ENCODE measurements at places on chromosomes 1 and 21. TPM values are rescaled to one million over a fixed set of nuclear protein-coding genes. Genes with fewer than 3 reads are reported as not detected.

- no peak for DNase-seq
Observed at GRCh38 chr1:156126630-156127534, 12.4 kb downstream of the LMNA start.

- DNase-seq, result no peak
Observed at GRCh38 chr1:154957091-154957657, 1.3 kb upstream of the PBXIP1 start.

DNA sequence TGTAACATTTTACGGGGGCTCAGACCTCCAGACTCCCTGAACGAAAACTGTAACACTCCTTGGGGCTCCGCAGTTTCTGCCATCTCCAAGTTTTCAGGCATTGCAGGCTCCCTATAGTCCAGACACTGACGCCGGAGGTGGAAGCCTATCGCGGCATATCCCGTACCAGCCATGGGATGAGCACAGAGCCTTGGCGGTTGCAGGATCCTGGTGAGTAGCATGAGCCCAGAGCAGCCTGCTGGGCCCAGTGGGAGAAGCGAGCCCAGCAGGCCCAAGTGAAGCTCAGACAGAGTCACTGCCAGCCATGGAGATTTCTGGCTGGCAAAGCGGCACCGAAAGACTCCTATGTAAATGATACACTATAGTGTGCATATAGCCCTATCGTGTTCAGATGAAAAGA, 446.8 kb downstream of the COL11A1 start:
- DNase-seq, result no peak

DNA sequence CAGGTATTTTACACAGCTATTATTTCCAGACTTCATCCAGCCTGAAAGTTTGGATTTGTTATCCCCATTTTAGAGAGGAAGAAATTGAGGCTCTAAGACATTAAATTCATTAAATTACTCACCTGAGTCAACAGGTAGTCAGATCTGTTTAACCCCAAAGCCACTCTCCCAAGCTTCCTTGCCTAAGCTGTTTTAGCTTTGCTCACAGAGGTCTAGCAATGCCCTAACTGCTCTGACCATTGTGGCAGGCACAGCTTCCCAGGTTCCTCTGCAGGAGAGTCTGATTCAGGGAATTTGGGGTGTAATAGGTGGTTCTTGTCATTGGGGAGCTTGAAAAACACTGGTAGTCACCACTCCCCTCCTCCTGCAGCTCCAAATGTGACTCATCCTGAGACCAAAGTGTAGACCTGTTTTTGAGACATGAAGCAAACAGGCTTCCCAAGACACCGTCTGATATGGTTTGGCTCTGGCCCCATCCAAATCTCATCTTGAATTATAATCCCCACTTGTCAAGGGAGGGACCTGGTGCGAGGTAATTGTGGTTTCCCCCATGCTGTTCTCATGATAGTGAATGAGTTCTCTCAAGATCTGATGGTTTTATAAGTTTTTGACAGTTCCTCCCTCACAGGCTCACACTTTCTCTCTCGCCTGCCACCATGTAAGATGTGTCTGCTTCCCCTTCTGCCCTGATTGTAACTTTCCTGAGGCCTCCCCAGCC, 142.8 kb upstream of the DNAH14 start:
- no peak for DNase-seq

GRCh38 chr1:119330466-119331189, 38.0 kb upstream of the HAO2 start:
- no peak for DNase-seq

DNA sequence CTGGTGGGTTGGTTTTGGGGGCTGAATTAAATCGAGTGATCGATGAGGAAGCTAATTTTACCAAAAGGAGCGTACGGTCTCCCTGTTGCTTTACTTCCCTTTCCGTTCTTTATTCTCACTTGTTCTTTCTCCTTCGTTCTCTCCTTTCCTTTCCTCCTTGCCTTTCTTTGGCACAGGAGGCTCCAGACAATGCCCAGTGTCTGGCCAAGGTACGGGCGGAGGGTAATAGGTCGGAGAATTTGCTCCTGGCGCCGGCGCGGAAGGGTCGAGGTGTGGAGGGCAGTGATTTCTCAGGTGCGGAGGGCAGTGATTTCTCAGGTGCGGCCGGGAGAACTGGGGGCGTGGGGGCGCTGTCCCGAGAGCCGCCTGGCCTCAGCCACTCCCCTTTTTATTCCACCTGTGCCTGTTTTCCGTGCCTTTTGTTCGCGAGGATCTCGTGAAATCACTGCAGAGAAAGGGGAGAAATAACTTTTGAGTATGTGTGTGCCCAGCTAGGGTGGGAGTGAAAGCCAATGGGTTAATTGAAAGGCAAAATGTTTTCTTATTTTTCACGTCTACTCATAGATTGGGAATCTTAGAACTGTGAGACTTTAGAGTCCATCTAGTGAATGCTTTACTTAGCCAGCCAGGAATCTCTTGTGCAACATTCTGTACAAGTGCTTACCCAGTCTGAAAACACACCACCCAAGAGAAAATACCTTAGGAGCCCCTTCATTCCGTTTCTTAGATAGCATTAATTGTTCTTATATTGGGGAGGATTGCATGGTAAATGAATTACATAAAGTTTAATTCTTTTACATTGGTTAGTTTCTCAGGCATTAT, 1.3 kb downstream of the FNBP1L start:
- peak; percentile 28 for DNase-seq

DNA sequence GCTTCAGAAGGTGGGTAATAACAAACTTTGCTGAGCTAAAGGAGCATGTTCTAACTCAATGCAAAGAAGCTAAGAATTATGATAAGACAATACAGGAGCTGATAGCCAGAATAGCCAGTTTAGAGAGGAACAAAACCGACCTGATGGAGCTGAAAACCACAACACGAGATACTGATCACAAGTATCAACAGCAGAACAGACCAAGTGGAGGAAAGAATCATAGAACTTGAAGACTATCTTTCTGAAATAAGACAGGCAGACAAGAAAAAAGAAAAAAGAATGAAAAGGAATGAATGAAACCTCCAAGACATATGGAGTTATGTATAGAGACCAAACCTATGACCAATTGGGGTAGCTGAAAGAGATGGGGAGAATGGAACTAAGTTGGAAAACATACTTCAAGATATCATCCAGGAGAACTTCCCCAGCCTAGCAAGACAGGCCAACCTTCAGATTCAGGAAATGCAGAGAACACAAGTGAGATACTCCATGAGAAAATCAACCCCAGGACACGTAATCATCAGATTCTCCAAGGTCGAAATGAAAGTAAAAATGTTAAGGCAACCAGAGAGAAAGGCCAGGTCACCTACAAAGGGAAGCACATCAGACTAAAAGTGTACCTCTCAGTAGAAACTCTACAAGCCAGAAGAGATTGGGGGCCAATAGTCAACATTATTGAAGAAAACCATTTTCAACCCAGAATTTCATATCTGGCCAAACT, 20.5 kb downstream of the CD84 start:
- no peak for DNase-seq

- DNase-seq, result no peak
Observed at GRCh38 chr1:165854101-165854845, 26.9 kb downstream of the UCK2 start.

GRCh38 chr21:39386899-39387298, 38.0 kb upstream of the HMGN1 start:
- DNase-seq, result no peak

DNA sequence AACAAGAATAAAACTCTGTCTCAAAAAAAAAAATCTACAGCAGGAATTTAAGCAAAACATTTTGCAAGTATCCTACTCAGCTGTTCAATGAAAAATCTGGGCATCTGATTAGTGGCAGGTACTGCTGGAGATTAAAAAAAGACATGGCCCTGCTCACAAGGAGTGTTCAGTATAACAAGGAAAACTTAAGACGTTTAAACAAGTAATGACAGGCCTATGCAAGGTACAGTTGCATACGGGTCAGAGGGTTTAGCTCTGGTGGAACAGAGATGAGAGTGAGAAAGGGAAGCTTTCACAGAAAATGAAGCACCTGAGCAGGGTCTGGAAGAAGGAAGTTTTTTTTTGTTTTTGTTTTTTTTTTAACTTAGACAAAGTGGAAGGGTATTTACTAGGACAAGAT, 23.0 kb downstream of the SNRNP40 start:
- no peak for DNase-seq

DNA sequence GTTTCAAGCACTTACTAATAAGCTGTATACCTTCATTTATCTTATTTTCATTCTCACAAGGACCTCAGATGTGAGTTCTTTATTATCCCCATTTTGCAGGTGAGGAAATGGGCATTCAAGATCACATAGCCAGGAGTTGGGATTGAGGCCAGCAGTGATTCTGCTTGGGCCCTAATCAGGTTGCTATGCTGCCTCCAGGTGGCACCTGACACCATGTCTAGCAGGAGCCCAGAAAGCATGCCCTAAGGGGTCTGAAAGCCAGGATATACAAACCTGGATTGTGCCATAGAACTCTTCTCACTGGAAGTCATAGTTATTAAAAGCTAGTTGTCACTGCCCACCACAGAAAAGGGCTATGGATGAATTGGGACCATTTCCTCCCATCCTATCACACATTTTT, 61.1 kb downstream of the FYB2 start:
- DNase-seq, result peak; percentile 9

GRCh38 chr1:164834641-164835040, 275.7 kb downstream of the PBX1 start:
- DNase-seq, result no peak

GRCh38 chr1:234474375-234474774, 4.6 kb downstream of the TARBP1 start:
- DNase-seq, result no peak

- DNase-seq, result peak; percentile 58
Observed at GRCh38 chr1:214332946-214333798, 52.2 kb downstream of the SMYD2 start.

DNA sequence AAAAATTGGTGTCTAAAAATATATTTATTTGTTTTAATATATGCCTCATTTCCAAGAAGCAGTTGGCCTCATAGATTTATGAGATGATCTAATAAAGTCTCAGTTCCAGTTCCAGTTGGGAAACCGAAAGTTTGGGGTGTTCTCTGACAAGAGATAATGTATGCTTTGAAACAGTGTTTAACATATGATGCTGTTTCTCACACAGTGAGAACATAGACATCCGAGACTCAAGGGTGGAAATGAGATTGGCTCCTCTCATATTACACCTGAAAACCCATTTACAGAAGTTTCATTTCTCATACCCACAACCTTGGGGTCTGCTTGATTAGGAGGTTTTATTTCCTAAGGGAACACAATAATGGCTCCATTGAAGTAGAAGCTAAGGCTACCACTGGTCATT, 200.6 kb upstream of the BEND5 start:
- DNase-seq, result no peak

- DNase-seq, result peak; percentile 26
Observed at GRCh38 chr1:174036798-174037197, 14.6 kb upstream of the RC3H1 start.

DNA sequence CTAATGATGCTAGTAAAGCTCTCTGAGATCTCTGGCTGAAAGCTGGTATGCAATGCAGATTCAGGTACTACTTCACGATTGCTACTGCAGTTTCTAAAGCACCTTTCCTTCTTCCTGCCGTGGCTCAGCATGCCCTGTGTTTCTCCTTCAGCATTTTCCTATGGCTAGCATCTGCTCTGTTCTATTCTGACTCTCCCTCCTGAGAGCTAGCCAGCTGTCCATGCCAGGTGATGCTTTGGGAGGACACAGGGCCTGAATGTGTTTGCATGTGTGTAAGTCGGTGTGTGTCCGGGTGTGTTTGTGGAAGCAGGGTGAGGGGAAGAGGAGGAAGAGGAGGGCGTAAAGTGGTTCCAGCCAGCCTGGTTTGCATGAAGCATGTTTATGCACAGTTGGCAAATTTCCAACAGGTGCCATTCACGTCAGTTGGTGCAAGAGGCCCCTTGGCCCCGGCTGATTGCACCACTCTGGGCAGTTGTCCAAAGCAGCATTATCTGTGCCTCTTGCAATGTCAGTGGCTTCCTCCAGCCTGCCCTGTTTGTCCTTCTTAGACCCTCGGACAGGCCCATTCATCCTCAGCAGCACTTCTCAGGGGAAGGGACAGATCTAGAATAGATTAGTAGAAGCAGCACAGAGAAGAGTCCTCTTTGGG, 433.3 kb downstream of the DISC1 start:
- DNase-seq, result no peak

DNA sequence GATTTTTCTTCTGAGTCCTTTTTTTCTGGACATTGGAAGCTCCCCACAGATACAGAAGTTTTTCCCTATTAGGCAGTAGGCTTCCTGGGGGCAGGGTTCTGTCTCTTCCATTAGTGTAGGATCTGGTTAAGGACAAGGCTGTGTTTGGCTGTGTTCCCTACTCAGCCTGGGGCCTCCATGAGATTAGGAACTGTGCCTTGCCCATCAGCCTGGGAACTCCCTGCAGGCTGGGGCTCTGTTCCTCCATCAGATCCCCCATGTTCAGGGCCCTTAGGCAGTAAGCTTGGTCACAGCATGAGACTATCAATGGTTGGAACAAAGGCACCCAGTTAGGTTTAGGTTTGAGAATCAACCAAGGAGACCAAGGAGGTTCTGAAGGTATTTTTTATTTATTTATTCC, 22.7 kb downstream of the NAV1 start:
- no peak for DNase-seq

- no peak for DNase-seq
Observed at GRCh38 chr1:92839442-92839841, 7.6 kb downstream of the RPL5 start.

- DNase-seq, result peak; percentile 51
Observed at GRCh38 chr1:176206006-176206960, 803 bp downstream of the COP1 start.

- DNase-seq, result no peak
Observed at GRCh38 chr1:8443558-8444194, 125.8 kb downstream of the SLC45A1 start.

GRCh38 chr1:62235576-62235975, 40.9 kb downstream of the L1TD1 start:
- no peak for DNase-seq

GRCh38 chr1:151131701-151132334, 14.6 kb downstream of the SEMA6C start:
- peak; percentile 52 for DNase-seq

GRCh38 chr1:21439345-21439720, 604 bp upstream of the NBPF3 start:
- no peak for DNase-seq

The PLA2G5 gene
- 0.77 TPM for total RNA-seq

The CFHR3 gene
- not detected for total RNA-seq

The IL24 gene
- not detected for total RNA-seq

The BSND gene
- not detected for total RNA-seq

The ZC3H11A gene
- 85.9 TPM for total RNA-seq

The TNFRSF8 gene
- 1.9 TPM for total RNA-seq

The TRPM2 gene
- 0.15 TPM for total RNA-seq

The EPHA10 gene
- total RNA-seq, result 0.13 TPM

The ABCA4 gene
- 51.7 TPM for total RNA-seq

The KRTAP10-1 gene
- not detected for total RNA-seq

The KCNN3 gene
- total RNA-seq, result 17.3 TPM

The ALG14 gene
- total RNA-seq, result 2.2 TPM

Data from endothelial cell (in vitro differentiated cells).